NCI-H2029 (cell line): ENCODE measurements at places on chromosomes 5 and 9.

GRCh38 chr5:27387535-27388073, 349.2 kb upstream of the CDH9 start:
- no peak for DNase-seq

DNA sequence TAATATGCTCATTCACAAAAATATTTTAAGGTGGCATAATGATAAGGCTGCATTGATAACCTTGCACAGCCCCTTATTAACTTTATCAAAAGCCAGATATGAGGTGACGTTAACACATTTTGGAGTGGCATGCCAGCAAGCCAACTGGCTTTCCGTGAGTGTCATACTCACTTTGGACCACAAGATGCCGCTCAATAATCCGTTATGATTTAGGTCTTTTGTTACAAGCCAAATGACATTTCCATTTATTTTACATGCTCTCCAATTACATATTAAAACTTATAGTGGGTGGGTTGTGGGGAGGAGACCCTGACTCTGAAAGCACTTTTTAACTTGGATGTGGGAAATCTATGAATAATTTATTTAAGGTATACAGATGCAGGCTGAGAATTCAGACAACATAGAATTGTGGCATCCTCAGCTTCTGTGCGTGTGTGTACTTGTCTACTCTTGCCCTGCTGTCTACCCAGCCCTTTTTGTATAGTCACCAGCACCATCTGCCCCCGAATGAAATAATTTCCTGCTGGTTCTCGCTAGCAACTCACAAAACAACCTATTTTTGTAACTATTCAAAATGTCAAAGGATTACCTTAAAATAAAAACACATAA, 305.1 kb downstream of the PSAT1 start:
- DNase-seq: peak; percentile 2

DNA sequence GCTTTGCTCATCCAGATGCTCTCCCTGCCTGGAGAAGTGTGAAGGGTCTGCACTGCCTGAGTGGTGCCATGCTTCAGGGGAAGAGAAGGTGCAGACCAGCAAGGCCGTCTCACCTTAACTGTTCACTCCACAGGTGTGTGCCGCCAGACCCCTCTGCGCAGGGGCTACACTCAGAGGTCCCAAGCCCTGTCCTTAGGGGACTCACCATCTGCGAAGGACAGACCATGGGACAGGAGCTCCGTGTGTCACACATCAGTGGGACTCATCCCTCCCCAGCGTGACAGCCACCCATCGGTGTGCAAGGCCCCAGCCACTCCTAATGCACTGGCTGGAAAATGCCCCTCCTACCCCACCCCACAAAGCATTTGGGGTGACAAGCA, 142.9 kb downstream of the OLFM1 start:
- DNase-seq: no peak

- no peak for DNase-seq
Observed at GRCh38 chr9:90774682-90775081, 26.9 kb upstream of the SYK start.

DNA sequence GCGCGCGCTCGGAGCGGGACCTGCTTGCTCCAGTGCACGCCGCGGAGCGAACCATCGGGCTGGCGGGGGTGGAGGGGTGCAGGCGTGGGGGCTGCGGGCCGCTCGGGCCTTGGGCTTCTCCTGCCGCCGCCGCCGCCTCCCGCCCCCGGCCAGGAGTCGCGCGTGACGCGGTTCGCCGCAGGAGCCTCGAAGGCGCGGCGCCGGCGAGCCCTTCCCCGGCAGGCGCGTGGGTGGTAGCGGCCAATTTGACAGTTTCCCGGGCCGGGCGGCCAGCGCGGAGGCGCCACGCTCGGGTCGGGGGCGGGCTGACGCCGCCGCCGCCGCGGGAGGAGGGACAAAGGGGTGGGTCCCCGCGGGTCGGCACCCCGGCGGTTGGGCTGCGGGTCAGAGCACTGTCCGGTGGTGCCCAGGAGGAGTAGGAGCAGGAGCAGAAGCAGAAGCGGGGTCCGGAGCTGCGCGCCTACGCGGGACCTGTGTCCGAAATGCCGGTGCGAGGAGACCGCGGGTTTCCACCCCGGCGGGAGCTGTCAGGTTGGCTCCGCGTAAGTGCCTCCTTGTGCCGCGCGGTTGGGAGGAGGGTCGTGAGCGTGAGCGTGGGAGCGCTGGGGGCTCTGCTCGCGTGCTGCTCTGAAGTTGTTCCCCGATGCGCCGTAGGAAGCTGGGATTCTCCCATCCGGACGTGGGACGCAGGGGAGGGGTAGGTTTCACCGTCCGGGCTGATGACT, at the start of gene TJP2:
TJP2 (plus strand) TSS at position 387 of the 725 bp plus-strand sequence; CDS start at position 483, 96 bp downstream.
- DNase-seq: peak; percentile 14

DNA sequence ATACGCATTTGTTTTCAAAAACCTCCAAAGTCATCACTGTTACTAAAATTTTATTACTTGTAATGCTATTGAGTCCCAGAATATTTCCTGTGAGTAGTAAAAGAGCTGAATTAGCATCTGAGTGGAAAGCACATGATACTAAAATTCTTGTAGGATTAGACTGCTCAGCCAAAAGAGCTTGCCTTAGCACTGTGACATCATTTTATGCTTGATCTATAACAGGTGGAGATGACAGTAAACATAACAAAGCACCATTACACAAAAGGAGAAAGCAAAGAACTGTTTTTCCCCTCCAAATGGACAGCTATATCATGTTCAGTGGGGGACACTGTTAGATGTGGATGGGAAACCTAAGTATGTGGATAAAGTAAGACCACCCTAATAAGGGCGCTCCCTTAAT, 5.8 kb upstream of the JAK2 start:
- DNase-seq: no peak

DNA sequence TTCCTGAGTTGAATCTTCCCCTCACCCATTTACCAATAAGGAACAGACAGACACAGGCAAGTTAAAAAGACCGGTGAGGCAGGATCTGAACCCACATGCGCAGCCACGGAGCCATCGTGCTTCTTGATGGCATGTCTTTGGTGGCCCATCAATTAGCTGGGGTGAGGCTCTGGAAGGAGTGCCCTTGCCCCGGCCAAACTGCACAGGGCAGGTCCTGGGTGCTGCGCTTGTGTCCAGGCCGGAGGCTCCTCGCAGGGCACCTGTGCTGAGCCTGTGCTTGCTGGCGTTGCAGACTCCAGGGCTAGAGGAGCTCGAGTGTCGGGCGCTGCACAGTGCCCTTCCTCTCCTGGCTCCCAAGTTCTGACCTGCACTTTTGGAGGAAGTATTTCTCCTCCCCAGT, 66.4 kb downstream of the PSMB7 start:
- DNase-seq: no peak

- no peak for DNase-seq
Observed at GRCh38 chr5:137995077-137995748, 37.7 kb downstream of the FAM13B start.

DNA sequence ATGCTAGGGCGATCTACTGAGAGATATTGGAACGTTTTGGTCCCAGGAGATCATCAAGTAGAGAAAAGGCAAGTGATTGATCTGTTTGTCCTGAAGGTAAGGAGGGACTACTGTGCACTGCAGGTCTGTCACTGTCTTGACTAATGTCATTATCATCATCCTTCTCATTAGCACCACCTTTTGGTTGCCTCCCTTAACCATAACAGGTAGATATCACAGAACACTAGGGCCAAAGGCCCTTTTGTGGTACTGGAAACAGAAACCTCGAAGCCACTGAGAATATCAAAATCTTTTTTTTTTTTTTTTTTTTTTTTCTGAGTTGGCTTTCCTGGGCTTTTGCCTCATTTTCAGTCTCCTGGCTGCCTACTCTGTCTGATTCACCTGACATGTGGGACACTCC, 134.0 kb downstream of the KCTD16 start:
- DNase-seq: no peak

DNA sequence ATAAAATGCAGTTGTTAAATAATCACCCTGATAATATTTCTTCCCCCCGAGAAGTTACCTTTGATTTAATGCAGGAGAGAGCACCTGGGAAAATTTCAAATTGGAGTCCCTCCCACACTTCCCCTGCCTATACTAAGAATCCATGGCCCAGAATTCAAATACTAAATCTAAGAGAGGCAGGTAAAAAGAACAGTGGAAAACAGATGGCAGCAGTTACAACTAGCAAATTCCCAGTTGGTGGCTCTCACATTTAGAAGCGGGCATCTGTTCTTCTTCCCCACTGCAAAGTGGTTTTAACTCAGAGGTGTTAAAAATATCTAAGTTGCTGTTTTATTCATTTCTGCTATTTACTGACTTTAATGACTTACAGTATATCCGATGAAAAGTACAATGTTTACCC, 210.4 kb upstream of the ELAVL2 start:
- no peak for DNase-seq

DNA sequence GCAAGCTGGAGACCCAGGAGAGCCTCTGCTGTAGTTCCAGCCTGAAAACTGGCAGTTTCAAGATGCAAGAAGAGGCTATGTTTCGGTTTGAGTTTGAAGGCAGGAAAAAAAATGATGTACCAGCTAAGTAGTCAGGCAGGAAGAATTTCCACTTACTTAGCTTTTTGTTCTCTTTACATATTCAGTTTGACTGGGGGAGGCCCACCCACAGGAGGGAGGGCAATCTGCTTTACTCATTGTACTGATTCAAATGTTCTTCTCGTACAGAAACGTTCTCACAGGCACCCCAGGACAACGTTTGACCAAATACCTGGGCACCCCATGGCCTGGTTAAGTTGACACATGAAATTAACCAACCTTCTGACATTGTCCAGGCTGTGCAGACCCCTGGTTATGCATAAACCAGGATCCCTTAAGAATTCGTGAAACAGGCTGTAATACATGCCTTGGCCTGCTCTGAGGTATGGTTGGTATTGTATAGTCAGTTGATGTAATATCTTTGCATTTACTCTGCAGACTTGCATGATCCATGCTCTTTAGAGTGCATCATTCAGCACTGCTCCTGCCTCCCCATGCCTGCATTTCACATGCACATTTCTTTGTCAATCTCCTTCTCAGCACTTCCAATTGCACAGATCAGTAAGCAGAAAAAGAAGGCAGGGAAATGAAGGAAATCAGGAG, 687.1 kb downstream of the TAF11L14 start:
- no peak for DNase-seq

- peak; percentile 1 for DNase-seq
Observed at GRCh38 chr9:76092572-76092971, 202.1 kb downstream of the PCSK5 start.

DNA sequence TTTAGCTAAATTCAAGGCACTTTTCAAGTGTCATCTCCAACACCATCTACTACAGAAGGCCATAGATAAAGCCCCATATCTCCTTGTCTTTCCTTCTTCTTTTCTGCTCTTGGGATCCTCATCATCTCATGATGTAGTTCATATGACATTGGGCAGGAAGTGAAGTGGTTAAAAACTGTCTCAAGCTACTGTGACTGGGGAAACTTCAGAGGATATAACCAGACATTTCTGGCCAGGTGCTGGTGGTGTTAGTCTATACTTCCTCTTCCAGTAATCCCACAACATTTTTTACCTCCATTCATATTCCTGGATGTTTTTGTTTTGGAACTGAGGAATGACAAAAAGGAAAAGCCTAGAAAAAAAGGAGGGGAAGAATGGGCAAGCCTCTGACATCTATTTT, 188.7 kb downstream of the LURAP1L start:
- no peak for DNase-seq

- peak; percentile 20 for DNase-seq
Observed at GRCh38 chr5:132837868-132838267, 7.4 kb upstream of the SHROOM1 start.

GRCh38 chr5:56440871-56441740, 208.0 kb upstream of the ANKRD55 start:
- no peak for DNase-seq

GRCh38 chr9:129773262-129774048, 20.6 kb upstream of the PTGES start:
- DNase-seq: no peak
